ENCODE measurements at places on chromosomes 11 and 22.

GRCh38 chr11:34926101-34926830, 9.8 kb downstream of the PDHX start:
- DNase-seq: no peak

- DNase-seq: no peak
Measured at GRCh38 chr11:110968348-110969062, 256.3 kb upstream of the ARHGAP20 start.

DNA sequence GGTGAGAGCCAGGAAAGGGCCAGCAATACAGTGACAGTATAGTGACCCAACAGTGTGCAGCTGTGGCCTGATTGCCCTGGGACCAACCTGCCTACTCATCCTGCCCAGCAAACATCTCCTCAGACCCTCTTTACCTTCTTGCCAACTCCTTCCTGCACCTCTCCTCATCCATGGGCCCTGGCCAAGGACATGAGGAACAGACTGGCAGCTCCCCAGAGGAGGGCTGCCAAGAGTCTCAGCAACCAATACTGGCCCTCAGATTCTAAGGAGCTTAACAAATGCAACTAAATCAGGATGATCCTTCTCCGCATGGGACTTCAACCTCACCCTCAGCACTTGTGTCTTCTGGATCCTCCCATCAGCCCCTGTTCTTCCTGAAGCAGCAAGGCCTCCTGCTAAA, 77.0 kb downstream of the RPL27A start:
- DNase-seq: no peak

DNA sequence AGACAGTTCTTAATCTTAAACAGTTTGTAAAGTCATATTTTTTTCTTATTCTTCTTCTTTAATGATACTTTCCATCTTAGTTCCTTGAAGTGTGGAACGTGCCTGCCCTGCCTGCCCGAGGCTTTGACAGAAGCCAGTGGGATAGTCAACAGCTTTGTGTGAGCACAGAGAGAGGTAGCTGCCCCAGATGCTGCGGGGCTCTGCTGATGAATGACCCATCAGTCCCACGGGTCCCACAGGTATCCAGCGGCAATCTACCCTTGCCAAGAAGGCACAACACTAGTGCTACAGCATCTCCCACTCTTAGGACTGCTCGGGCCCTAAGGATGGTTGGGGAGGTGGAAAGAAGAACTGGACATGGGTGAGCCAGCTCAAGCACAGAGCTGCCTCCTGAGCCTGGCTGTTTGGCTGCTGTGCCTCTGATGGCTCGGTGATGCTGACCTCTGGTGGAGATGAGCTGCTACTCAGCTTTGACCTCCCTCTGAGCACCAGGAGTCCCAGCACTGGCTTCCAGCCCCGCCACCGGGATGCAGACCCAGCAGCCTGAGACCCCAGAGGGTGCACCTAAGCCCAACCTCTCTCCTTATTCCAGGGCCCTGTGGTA, 11.8 kb upstream of the APLNR start:
- DNase-seq: peak; percentile 29

GRCh38 chr11:97965849-97966646, 1054.7 kb upstream of the CNTN5 start:
- DNase-seq: no peak

GRCh38 chr22:35325209-35325608, 25.5 kb downstream of the TOM1 start:
- no peak for DNase-seq

DNA sequence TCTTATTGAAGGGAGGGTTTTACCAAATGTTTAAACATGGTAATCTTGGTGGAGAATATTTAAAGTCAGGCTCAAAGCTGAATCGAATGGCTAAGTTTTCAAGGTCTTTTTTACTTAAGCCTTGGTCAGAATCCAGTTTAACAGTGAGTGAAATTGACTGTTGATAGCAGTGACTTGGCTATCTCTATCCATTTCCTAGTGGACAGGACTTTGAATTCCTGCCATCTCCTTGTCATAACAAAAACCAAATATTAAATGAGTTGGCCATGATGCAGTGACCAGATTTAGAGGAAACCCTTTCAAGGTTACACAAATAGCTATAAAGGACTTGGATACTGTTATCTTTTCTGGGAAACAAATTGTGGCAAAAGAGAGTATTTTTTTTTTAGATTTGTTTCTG, 92.0 kb downstream of the JRKL start:
- DNase-seq: no peak

- no peak for DNase-seq
Measured at GRCh38 chr11:10044618-10045017, 249.4 kb downstream of the SBF2 start.

- DNase-seq: no peak
Measured at GRCh38 chr11:58509748-58510147, 1.8 kb upstream of the OR5B21 start.

- DNase-seq: no peak
Measured at GRCh38 chr22:20396639-20397038, 2.7 kb downstream of the ZNF74 start.

DNA sequence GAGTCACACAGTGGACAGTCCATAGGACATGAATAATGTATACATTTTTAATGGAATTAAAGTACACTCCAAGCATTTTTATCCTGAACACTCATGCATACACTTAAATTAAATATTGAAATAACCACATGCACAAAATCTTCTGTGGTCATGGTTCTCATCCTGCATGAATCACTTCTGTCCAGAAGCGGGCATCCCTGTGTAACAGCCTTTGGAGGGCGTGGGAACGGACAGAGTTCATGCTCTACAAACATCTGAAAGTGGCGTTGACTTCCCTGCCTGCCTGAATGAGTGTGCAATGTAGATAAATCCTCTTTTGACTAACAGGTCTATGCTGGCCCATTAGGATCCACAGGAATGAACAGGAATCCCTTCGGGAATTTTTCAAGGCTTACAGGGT, 780.2 kb downstream of the BRD1 start:
- DNase-seq: no peak

GRCh38 chr11:117554601-117555333, 227.1 kb downstream of the CEP164 start:
- DNase-seq: no peak

GRCh38 chr11:111801135-111801534, 34.9 kb upstream of the PPP2R1B start:
- no peak for DNase-seq

DNA sequence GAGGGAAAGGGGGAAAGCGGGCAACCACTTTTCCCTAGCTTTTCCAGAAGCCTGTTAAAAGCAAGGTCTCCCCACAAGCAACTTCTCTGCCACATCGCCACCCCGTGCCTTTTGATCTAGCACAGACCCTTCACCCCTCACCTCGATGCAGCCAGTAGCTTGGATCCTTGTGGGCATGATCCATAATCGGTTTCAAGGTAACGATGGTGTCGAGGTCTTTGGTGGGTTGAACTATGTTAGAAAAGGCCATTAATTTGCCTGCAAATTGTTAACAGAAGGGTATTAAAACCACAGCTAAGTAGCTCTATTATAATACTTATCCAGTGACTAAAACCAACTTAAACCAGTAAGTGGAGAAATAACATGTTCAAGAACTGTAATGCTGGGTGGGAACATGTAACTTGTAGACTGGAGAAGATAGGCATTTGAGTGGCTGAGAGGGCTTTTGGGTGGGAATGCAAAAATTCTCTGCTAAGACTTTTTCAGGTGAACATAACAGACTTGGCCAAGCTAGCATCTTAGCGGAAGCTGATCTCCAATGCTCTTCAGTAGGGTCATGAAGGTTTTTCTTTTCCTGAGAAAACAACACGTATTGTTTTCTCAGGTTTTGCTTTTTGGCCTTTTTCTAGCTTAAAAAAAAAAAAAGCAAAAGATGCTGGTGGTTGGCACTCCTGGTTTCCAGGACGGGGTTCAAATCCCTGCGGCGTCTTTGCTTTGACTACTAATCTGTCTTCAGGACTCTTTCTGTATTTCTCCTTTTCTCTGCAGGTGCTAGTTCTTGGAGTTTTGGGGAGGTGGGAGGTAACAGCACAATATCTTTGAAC, 6.8 kb downstream of the MALAT1 start:
- DNase-seq: no peak

DNA sequence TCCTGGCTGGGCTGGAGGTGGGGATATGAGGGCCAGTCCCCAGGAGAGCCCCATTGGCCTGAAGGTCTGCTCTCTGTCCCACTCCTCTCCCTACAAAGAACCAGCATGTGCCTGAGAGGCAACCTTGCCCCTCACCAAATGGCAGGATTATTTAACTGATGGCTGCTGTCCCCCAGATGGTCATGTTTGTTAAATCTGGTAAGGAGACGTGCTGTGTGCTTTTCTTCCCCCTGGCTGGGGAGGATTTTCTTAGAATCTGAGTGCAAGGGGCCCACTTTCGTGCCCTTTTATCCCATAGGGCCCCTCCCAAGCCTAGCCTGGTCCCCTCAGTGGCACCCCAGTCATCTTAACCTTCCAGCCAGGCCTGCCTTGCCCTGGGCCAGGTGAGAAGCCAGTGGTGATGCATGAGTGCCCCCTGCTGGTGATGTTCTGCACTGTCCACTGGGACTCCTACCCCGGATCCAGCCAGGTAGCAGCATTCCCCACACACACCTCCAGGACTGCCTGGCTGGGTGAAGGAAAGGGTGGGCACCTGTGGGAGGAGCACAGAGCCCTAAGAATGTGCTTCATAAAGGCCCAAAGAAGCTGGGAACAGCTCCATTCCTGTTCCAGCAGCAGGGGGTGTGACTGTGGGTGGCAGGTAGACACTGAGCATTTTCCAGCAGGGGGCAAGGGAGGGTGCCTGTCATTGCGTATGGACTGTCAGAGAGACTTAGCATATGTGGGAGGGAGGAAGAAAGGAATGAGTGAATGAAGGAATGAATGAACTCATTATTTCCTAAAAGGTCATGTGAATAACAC, 28.9 kb downstream of the MFNG start:
- DNase-seq: peak; percentile 89

GRCh38 chr11:35276396-35277145, 137.6 kb downstream of the CD44 start:
- DNase-seq: peak; percentile 26
